ENCODE measurements at places on chromosomes 4 and X.

- no peak for DNase-seq
Observed at GRCh38 chrX:21963731-21964405, 23.4 kb downstream of the SMS start.

- no peak for DNase-seq
Observed at GRCh38 chr4:47838445-47838844, 578 bp upstream of the CORIN start.

GRCh38 chr4:141458501-141458900, 177.9 kb upstream of the IL15 start:
- no peak for DNase-seq

DNA sequence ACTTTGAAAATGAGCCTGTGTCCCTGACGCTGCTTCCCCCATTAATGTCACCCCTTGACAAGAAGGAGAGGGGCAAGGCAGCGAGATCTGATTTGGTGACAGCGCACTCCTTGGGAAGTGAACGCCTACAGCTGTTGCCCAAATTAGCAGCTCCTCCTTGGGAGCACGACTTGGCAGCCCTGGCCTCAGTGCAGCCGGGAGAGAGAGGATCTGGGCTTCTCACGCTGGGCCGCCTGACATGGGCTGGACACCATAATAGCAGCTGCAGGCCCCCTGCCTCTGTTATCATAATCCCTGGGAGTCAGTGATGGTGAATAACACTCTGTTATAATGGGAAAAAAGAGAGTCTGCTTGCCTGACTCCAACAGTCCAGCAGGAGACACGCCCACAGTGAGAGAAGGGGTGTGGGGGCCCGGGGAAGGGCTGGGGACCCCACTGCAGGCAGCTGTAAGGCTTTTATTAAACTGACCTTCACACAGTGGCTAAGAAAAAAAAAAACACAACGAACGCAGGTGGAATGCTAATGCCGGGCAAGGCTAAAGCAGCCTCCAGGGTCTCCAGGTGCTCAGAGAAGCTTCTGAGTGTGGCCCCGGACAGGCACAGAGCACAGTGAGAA, 73.3 kb downstream of the PSAPL1 start:
- no peak for DNase-seq

GRCh38 chr4:137541181-137541580, 8.9 kb upstream of the PCDH18 start:
- no peak for DNase-seq

- DNase-seq = no peak
Observed at GRCh38 chr4:140046016-140046415, 108.0 kb downstream of the MAML3 start.

DNA sequence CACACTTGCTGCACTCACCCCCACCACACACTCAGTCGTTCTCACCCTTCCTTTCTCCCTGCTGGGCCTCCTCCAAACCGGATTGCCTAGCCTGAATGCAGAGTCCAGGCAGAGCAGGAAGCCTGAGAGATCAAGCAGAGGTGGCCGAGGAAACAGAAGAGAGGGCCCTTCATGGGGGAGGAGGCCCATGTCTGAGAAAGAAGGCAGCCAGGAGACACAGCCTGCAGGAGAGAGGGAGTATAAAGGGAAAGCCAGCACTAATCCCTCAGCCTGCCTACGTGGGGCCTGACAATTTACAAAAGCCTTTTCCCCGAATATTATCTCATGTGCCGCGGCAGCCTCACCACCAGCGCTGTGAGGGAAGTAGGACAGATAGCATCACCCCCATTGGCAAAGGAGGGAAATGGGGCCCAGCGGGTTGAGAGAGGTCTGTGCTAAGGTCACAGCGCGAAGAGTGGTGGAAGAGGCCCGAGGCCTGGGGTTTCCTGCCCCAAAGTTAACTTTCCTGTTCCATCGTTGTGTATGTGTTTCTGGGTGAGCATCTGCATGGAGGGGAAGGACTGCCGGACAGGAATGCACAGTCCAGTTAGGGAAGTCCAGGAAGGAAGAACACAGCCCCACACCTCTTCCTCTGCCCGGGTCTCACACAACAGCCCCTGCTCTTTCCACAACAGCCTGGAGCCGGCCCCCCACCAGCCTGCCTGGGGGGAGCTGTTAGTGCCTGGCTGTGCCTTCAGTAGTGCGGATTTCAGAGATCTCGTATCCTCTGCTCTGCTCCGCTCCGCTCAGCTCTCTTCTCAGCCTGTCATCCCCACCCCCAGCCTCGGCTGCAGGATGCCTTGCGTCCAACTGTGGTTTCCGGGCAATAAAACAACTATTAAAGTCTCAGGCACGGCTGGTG, 50.9 kb upstream of the BCOR start:
- no peak for DNase-seq

GRCh38 chrX:120536061-120536460, 24.7 kb downstream of the CUL4B start:
- no peak for DNase-seq

DNA sequence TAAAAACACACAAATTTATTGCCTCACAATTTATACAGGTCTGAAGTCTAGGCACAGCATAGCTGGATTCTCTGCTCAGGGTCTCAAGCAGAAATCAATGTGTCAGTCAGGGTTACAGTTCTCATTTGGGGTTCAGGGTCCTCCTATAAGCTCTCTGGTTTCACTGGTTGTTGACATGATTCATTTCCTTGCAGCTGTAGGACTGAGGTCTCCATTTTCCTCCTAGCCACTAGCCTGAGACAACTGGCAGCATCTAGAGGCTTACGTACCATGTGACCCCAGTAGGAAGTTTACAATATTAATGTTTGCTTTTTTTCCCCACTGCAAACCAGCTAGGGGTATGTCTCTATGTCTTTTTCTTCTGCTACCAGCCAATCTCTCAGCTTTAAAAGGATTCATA, 102.5 kb downstream of the CPEB2 start:
- no peak for DNase-seq

DNA sequence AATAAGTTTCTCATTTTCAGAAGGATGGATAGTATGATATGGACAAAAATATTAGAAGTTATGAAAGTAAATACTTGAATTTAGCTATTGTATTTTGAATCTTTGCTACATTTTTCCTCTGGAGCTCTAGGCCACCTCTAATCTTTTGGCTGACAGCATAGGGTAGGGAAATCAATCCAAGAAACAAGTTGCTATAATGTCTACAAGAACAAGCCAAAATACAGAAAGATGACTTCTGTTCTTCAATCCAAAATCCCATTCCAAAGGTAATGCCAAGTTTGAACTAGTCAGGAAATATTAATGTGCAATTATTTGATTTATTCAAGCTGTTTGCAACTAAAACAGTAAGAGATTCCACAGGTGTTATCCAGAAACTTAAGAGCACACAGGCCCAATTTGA, 1323.1 kb downstream of the ADGRL3 start:
- no peak for DNase-seq

DNA sequence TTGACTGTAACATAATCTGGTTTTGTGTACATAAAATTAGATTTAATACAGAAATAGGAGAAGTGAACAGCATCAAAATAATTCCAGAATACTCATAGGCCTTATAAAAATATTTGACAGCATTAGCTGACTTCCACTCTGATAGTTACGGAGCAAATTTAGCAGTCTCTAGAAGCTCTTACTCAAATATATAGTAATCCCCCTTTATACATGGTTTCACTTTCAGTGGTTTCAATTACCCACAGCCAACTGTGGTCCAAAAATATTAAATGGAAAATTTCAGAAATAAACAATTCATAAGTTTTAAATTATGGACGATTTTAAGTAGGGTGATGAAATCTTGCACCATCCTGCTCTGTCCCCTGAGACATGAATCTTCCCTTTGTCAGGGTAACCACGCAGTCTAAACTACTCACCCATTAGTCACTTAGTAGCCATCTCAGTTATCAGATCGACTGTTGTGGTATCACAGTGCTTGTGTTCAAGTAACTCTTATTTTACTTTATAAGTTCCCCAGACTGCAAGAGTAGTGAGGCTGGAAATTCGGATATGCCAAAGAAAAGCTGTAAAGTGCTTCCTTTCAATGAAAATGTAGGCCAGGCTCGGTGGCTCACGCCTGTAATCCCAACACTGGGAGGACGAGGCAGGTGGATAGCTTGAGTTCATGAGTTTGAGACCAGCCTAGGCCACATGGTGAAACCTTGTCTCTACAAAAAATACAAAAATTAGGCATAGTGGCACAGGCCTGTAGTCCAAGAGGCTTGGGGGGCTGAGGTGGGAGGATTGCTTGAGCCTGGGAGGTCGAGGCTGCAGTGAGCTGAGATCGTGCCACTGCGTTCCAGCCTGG, 17.2 kb upstream of the RTL9 start:
- DNase-seq = no peak

GRCh38 chrX:109886122-109886761, 116.7 kb upstream of the TMEM164 start:
- no peak for DNase-seq

DNA sequence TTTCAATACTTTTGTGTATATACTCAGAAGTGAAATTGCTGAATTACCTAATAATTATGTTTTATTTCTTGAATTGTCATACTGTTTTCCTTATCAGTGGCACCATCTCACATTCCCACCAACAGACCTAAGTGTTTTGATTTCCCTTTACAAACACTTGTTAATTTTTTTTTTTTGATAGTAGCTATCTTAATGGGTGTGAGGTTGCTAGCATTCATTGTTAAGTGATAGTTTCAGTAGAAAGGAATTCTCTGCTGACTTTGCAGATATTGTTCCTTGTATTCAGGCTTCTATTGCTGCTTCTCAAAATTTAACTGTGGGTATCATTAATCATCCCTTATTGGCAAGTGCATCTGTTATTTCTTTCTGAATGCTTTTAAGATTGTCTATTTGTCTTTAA, 927.5 kb upstream of the SLIT2 start:
- DNase-seq = no peak

GRCh38 chr4:127097061-127097460, 535.7 kb upstream of the INTU start:
- DNase-seq = no peak

DNA sequence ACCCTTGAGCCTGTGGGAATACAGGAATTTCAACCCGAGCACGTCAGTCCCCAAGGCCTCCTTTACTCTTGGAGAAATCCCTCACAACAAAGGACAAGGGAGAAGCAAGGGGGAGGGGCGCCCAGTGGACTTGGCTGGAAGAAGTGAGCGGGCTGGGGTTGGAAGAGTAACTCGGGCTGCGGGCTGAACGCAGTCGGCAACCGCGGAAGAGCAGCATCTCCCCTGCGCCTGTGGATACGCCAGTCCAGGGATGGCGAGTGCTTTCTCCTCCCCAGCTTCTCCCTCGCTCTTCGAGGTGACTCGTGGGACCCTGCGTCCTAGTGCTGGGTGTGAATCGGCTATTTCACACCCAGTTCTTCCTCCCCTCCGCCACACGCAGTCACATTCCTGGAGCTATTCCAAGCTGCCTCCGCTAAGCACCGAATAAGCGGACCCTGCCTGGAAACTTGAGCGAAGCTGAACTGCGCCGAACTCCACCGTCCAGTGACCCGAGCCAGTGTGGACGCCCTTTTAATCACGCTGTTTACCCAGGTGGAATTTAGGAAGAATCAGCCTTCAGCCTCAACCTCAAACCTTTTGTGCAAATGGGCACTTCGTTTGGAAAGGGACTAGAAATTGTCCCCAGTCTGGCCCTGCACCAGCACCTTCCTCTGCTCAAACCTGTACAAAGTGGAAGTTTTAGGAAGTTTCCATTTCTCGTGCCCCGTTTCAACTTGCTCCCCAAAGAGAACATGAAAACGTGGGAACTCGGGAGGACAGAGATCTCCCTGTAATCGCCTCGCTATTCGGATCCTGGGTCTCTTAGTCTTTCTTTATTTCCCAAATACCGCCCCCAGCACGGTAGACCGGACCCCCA, 64.3 kb upstream of the WDR17 start:
- no peak for DNase-seq

GRCh38 chr4:102620697-102621497, 119.7 kb downstream of the NFKB1 start:
- DNase-seq = no peak

DNA sequence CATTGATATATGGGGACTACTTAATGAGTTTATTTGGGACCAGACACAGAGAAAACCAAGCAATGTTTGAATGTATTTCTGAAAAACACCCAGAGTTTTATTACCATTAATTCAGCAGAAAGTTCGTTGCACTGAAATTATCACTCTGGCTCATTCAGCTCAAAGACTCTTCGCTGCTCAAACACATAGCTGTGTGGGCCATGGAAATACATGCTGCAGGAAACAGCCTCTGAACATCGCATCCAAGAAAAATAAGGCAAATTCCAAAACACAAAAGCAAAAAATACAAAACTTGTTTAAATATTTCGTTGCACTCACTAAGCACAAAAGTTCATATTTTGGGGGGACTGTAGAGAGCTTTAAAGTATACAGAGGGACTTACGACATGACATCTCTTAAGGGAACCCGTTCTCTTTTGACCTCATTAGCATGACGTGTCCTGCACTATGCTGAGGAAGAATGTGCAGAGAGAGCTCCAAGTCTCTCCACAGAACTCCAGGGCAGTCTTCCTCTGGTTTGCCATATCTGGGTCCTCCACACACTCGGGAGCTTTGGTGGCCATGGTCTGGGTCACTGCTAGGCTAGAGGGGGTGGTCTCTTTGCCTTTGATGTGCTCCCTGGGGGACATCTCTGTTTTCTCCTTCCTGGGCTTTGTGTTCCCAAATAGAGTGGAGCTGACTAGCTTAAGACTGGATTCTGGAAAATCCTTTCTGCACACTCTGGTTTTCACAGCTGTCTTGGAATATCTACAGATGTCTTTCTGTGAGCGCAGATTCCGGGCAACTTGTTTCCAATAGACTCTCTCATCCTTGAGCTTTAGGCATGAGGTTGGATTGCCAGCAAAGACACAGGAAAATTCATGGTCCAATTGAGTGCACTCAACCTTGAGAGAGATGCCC, 2.8 kb downstream of the FGFBP1 start:
- DNase-seq = no peak

DNA sequence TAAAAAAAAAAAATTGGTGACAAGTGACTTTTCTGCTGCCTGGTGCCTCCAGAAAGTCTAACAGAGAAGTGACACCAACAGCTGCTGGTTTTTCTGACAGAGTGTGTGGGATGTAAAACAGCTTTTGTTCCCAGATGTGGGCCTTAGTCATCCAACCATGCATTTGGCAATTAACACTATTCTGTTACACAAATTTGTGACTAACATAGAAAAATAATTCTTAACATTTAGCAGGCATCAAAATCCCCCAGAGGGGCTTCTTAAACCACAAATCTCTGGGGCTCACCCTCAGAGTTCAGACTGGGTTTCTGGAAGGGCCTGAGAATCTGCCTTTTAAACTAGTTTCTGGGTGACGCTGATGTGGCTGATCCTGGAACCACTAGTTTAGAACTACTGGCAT, 100.5 kb upstream of the PCDH7 start:
- DNase-seq = no peak

DNA sequence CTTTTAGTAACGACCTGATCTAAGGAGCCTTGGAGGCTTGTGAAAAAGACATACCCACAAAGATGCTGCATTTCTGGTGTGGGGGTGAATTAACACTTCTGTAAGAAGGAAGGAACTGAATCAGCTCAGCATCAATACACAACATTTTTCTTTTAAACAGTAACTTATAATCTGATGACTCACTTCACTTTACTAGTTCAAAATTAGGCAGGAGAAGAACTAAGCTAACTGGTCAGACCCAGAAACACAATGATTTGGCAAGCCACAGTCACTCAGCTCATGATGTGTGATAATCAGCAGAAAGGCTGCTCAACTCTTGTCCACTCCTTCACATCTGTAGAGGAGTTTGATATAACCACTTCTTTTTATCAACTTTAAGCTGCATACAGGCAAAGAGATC, 4.6 kb downstream of the MMAA start:
- no peak for DNase-seq
